ENCODE measurements at places on chromosomes 4 and X.

DNA sequence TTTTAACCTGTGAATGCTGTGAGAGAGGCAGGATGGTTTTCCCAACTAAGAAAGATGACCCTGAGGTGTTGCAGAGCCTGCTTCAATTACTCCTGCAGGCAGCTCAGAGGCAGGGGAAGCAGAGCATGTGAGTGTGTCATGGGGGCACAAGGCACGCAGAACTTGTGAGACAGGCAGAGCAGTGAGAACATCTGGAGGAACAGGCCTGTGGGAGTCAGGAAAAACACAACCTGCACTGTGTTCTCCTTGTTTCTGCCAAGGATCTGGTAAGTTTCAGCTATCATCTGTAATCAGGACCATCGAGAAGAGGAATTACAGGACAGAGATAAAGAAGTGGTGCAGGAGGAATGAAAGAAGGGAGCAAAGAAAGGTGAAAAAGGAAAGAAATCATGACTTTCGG lies 741.8 kb upstream of the INTU start:
- no peak for DNase-seq

- no peak for DNase-seq
Measured at GRCh38 chrX:13994536-13995080, 35.1 kb downstream of the GEMIN8 start.

DNA sequence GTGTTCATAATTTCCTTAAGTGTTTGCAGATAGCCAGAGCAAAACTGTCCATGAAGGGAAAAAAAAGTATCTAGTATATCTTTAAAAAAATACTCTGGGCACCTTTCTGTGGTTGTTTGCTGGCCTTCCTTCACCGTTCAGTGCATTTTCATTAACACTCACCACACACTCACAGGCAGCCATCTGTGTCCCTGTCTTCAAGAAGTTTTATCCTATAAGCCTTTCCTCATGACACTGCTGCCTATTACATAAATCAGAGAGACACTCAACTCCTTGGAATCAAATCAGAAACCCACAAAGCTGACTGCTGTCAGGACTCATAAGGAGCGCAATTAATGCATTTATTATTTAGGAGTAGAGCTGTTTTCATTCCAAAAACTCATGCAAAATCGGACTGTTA lies 1720.2 kb downstream of the PCDH7 start:
- no peak for DNase-seq

GRCh38 chrX:151754047-151754429 lies 19.5 kb downstream of the CNGA2 start:
- DNase-seq = no peak

- no peak for DNase-seq
Measured at GRCh38 chr4:112288455-112288854, 2.8 kb upstream of the TIFA start.

DNA sequence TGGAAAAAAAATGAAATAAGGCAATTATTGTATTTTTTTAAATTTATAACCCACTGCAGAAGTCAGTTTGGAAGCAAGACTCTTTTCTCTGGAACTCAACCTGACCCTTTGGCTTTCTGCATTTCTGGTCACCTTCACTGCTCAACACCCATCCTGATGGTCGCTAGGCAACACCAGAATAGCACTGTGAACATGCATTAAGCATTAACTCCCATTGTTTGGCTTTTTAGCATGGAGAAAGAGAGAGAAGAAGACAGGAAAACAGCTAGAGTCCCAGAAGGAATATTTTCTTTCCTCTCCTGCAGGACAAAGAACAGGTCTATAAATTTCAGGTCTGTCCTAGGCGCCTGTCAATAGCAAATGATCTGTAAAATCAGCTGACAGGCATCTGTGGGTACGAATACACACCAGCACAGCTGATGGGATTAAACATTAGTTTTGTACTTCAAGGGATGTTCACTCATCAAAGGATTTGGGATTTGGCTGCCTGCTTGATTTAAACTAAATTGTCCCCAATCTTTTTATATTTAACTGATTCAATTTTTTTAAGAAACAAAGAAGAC lies 137.2 kb upstream of the ETNPPL start:
- no peak for DNase-seq

GRCh38 chrX:119647552-119648420 lies 41.6 kb upstream of the NKRF start:
- DNase-seq = no peak

- no peak for DNase-seq
Measured at GRCh38 chr4:4323705-4324534, 33.9 kb downstream of the ZBTB49 start.

- DNase-seq = no peak
Measured at GRCh38 chrX:34658326-34658725, 1.2 kb upstream of the TMEM47 start.

Data from stimulated activated CD8-positive, alpha-beta memory T cell treated with anti-CD3 and anti-CD28 coated beads, Interleukin-4, amount 100 ng/mL, for 1 hour (primary cell).